ENCODE measurements at places on chromosomes 12 and 14.

DNA sequence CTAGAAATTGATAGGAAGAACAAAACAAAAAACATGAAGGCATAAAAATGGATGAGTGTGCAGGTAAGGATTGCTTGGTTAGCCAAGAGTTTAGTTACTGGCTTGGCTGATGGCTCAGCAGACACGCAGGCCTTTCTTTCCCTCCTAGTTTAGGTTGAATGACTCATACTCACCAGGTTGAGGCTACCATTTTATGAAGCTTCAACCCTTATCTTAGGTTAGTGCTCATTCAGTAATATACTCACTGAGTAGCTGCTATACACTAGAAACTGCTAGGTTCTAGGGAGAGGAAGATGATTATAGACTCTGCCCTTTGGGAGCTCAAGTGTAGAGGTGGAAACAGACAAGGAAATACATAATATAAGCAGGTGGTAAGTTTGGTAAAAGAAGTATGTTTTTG is 6.0 kb downstream of the P3H3 start:
- no peak for DNase-seq

DNA sequence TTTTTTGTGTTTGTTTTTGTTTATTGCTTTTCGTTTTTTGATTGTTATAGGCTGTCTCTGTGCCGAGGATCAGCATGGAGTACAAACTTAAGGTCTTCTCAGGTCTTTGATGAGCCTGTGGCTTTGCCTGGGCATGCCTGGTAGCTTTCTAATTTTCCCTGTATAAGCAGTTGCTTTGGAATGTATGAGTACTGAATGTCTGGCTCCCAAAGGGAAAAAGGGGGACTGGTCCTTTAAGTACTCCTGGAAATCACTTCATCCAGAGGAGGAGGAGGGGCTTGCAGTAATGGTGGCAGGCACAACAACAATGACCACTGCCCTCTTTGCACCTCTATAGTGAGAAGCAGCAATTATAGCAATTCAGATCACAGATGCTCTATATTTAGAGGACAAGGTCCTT is 67.6 kb upstream of the TTC7B start:
- no peak for DNase-seq

DNA sequence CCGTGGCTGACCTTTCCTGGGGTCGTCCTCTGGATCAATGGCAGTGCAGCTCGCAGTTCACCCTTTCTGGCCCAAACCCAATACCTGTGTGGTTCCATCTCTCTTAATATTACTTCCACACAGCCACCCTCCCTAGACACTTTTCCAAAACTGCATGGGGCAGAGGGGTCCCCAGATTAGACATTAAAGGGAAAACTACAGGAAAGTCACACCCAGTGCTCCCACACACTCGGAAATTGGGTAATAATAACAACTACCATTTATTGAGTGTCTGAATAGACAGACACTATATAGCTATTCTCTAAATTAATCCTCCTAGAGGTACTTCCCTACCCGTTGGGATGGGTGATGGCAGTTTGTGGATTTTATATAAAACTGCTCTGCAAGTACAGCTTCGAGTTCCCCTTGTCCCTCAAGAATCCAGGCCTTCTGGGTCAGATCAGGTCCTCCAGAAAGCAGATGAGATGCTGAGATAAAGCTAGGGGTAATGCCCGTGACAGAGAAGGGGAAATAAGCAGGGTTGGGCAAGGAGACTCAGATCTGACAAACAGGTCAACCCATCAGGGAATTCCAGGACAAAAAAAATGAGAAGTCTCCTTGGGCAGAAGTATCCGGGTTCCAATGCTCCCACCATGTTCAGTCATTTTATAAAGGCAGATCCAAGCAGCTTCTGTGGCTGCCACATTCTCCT is 795 bp upstream of the PXN start:
- DNase-seq, result peak; percentile 34

DNA sequence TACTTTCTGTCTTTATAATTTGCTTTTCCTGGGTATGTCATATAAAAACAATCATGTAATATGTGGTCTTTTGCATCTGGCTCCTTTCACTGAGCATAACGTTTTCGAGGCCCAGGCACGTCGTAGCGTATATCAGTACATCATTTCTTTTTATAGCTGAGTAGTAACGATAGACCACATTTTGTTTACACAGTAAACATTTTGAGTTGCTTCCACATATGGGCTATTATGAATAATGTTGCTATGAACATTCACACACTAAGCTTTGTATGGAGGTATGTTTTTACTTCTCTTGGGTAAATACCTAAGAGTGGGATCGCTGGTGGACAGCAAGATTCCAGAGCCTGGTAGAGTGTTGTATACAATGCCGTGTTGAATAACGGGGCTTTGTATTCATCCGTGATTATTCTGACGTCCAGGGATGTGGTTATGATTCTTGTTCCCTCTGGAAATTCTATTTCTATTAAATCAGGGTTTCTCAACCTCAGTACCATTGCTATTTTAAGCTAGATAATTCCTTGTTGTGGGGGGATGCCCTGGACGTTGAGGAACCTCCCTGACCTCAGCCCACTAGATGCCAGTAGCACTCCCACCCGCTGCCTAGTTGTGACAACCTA is 38.9 kb upstream of the CIT start:
- no peak for DNase-seq

DNA sequence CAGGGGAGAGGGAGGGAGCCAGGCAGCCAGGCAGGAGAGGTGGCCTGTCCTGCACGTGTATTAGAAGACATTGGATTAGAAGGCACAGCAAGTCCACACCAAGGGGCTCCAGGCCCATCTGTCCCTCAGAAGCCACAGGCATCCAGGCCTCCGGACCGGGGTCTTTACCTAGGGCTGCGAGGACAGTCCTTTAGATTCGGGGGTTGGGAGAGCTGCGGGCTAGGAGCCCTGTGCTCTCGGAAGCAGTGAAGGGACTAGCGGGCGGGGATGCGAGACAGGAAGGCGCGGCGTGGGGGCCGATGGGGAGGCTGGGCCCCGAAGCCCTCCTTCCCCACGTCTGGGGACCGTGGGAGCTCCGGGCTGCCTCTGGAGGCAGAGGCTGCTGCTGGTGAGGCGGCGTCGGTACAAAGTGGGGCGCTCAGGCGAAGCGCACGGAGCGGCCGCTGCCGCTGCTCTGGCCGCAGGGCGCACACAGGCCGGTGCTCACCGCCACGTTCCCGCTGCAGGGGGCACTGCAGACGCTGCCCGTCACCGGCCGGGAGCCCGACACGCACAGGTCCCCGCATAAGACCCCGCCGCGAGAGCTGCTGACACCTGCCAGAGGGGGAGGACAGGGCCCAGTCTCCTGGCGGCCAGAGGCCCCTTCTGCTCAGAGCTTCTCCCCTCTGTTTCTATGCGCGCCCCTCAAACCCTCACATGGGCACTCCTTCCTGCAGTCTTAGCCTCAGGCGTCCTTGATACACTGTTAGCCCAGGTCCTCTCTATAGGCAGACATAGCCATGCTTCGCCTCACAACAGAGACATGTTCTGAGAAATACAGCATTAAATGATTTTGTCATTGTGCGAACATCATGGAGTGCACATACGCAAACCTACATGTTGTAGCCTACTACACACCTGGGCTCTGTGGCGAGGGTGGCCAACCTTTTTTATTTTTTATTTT is 17.3 kb downstream of the KRT7 start:
- DNase-seq, result no peak

DNA sequence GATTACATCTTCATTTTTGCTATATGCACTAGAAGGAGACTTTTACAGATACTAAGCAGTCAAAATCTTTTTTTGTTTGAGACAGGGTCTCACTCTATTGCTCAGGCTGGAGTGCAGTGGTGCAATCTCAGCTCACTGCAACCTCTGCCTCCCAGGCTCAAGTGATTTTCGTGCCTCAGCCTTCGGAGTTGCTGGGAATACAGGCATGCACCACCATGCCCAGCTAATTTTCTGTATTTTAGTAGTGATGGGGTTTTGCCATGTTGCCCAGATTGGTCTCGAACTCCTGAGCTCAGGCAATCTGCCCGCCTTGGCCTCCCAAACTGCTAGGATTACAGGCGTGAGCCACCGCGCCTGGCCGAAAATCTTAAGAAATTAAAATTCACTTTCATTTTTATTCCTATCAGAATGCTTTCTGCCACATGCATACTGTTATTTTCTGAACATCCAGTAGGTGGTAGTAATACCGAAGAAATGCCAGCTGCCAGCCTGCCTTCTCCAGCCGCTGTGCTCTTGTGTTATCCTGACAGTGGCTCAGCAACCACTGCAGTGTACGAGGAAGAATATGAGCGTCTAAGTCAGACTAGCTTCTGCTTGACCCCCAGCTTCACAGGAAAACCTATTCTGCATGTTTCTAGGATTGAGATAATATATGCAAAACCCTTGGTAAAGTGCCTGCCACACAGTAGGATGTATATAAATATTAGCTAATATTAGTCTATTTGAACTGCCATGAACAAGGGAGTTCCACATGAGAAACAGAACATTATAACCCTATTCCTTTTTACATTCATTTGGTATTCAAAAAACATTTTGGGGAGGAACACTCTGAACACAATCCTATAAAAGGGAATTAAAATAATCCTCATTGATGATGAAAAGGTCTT is 54.2 kb downstream of the RPAP3 start:
- peak; percentile 87 for DNase-seq

DNA sequence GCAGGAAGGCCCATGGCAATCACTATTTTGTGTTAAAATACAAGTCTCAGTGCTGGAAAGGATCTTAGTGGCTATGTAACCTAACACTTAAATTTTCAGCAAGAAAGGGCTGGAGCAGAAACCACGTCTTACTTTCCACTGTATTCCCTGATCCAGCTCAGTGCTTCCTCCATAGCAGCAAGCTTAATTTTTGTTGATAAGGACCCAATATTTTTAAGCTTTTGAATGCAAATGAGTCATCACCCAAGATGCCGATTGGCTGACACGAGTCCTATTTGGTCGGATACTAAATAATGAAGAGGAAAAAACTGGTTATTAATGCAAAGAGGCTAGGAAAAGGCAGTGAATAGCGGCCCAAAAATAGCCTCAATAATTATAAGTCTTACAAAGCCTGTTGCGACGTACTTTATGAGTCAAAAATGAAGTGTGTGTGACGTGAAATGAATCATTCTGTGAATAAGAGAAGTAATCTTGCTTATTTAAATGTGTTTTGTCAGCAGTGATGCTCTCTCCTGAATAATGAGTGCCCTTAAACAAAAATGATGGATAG is 46.9 kb upstream of the IGF1 start:
- peak; percentile 16 for DNase-seq

- no peak for DNase-seq
Observed at GRCh38 chr12:118680356-118680963, 300.9 kb upstream of the SRRM4 start.

- no peak for DNase-seq
Observed at GRCh38 chr12:40499856-40500255, 192.4 kb upstream of the CNTN1 start.

- peak; percentile 81 for DNase-seq
Observed at GRCh38 chr12:54005853-54006558, 2.8 kb upstream of the HOXC8 start.
